ENCODE measurements at places on chromosomes 4 and X.

- no peak for DNase-seq
Measured at GRCh38 chrX:16005917-16006316, 117.4 kb upstream of the GRPR start.

GRCh38 chr4:128564081-128564630 lies 245.3 kb upstream of the JADE1 start:
- no peak for DNase-seq

GRCh38 chr4:80097400-80098177 lies 24.6 kb upstream of the ANTXR2 start:
- DNase-seq, result peak; percentile 79

DNA sequence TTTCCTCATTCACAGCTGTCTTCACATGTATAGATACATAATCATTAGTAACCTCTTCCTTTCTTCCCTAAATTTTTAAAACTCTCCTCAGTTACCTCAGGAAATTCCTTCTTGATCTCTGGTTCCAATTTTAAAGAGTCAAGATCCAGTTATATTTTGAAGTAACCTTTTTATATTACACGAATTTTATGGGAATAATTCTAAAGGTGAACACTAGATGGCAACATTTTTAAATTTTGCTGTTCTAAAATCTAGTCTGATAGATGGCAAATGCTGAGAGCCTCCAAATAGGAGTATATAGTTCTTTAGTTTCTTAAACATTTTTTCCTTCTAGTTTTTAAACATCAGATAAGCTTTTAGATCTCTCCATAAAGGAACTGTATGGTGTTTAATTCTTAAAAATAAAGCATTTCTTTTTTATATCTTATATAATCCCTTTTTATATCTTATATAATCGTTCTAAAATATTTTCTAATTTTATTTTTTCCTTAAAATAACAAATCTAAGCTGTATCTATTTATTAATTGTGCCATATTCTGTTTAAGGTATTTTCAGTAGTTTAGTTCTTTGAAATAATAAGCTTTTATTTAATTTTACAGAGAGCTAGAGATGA lies 37.9 kb upstream of the PAPSS1 start:
- DNase-seq, result peak; percentile 67

DNA sequence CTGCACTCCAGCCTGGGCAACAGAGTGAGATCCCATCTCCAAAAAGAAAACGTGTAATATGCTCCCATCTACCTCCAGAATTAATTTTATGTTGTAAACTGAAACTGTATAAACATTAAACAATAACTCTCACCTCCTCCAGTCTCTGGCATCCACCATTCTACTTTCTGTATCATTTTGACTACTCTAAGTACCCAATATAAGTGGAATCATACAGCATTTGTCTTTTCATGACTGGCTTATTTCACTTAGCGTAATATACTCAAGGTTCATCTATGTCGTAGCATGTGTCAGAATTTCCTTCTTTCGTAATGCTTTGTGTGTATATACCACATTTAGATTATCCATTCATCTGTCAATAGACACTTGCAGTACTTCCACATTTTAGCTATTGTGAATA lies 20.6 kb downstream of the F8 start:
- no peak for DNase-seq

DNA sequence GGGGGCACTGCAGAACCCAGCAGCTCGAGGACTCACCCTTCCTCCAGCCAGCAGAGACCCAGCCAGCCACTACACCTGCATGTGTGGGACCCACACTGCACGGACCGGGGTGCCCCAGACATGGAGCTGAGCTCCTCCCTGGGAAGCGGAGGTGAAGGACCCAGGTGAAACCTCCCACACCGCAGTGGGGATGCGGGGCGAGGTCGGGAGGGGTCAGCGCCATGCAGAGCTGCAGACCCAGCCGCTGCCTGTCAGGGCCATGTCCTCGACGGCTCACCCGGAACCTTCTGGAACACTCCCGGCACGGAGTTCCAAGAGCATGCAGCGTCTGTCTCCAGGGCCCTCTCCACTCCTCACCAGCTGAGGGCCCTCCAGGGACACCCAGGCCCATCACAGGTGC lies 42.6 kb downstream of the GAK start:
- no peak for DNase-seq

DNA sequence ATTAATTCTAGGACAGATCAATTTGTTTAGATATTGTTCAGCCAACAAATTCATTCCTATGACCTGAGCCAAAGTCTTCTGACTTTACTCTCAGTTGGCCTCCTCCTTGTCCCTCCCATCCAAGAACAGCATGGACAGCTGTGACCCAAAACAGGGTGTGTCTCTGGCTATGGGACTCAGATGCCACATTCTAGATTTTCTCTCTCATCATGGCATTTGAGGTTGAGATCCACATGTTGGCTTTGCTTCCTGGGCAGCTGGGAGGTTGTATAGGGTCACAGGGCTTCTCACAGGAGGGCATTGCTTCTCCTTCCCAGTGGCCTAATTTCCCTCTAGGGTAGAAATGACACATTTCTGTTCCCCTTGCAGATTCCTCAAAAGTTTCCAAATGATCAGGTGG lies 22.6 kb upstream of the EGF start:
- no peak for DNase-seq

DNA sequence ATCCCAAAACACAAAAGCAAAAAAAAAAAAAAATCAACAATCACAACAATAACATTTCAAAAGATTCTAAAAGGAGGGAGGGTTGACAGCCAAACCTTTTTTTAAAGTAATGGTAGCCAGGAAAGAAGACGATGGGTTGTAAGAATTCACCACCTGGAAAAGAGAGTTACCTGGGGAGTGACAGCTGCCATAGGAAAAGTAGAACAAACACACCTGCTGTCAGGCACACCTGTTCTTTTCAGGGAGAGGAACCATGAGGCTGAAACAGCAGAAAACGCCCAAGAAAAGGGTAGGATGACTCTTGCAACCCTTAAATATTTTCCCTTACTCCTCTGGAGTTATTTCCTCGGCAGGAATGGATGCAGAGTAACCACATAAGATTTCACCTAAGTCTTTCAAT lies 388.4 kb upstream of the TEX13C start:
- no peak for DNase-seq

GRCh38 chr4:120886191-120886590 lies 36.3 kb downstream of the PRDM5 start:
- no peak for DNase-seq
